RKO (cell line): ENCODE measurements at places on chromosomes 4 and X.

DNA sequence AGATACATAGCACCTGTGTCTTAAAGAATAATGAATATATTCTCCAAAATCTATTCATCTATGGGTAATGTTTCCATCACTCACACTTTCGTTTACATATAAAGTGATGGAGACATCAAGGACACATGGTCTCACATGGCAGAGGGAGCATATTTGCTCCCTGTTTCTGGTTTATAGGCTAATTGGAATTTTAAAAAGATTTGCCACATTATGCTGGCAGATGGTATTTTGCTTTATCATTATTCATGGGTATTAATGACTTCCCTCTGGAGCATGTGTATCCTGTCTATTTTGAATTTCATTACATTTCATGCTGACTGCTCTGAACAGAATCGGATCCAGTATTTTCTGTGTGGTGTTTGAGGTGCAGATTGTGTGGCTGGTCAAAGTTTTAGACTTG, 79.0 kb downstream of the PDGFRA start:
- no peak for DNase-seq

GRCh38 chr4:55439023-55439422, 43.3 kb downstream of the TMEM165 start:
- DNase-seq = no peak

DNA sequence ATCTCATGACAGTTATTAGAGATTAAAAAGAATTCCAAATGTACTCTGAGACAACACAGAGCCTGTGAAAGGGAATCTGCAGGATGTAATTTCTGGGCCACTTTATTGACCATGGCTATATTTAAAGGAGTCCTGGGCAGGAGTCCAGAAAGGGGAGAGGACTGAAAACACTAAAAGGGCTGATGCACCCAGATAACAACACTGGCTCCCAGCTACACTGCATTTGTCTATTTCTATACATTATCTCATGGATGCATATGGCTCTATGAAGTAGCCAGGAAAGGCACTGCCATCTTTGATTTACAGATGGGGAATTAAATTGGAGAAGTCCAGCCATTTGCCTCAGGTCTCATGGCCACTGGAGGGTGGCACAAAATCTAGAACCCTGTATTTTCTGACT, 56.0 kb downstream of the MED28 start:
- no peak for DNase-seq

DNA sequence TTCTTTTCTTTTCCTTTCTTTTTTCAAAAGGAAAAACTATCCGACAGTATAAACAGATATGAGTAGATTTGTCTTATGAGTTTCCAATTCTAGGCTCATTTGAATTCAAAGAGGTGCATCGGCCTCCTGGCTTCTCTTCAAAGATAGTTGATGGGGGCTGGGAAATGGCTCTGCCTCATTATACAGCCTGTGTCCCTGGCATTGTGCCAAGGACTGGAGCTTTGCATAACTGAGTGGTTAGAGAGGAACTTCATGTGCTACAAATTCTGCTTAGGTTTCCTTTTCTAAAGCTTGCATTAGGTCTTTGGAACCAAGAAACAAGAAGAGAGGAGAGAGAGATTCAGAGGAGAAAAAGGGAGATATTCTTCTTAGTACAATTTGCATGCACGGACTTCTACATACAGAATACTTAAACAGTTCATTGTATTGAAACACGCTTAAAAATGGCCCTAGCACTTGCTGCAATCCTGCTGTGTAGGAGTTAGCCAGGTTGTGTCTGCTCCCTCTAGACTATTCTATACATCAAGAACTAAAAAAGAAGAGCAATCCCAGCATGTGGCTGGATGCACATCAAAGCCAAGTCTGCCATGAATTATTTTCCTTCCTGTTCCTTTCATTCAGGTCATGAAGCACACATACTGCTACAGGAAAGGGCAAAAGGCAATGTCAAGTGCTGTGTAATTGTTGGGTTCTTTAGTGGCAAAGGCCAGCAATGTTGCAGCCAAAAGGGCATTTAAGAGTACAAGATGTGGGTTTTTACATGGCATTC, 70.9 kb downstream of the INTS12 start:
- no peak for DNase-seq

DNA sequence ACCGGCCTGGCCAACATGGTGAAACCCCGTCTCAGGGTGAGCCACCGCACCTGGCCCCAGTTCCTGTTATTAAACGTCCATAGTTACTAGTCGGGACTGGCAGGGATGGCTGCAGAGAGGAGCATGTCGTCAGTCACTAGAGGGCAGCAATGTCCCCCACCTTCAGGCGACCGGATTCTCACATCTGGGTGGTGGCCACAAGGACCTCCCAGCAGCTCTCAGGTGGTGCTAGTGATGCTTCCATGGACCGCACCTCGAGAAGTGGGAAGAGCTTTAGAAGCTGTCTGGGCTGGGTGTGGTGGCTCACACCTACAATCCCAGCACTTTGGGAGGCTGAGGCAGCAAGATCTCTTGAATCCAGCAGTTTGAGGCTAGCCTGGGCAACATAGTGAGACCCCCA, 13.3 kb upstream of the IL3RA start:
- peak; percentile 63 for DNase-seq

GRCh38 chr4:545612-546011, 30.5 kb downstream of the TMEM271 start:
- no peak for DNase-seq

- DNase-seq = no peak
Measured at GRCh38 chr4:80454040-80454439, 118.5 kb downstream of the CFAP299 start.

GRCh38 chr4:105414316-105414715, 59.5 kb downstream of the PPA2 start:
- no peak for DNase-seq

DNA sequence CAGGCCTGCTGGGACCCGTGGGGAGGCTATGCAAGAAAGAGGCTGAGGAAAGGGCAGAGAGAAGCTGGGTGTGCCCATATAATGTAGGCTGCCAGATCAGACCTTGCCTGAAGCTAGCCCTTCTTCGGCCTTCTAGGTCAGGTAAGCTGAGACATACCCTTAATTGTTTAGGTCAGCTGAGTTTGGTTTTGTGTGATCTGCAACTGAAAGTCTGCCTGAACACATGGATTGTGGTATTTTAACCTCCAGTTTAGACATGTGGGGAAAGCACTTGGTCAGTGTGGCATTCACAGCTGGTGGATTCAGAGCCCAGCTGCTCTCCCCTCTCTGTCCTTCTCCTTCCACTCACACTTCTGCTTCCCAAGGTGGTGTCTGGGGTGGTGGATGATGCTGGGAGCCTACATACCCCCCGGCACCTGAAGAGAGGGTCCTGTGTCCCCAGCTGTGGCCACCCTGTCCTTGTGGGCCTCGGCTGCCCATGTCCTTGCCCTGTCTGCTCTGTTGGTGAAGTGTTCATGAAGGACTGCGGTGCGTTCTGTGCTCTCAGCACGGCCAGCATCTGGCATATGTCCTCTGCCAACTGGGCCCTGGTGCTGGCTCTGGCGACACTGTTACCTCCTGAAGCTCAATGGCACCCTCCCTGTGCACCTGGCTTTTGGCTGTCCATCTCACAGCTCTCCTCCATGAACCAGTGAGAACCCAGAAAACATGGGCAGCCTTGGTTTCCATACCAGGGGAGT, 82.1 kb downstream of the NAT8L start:
- DNase-seq = no peak

GRCh38 chr4:147583876-147584275, 33.3 kb upstream of the TMEM184C start:
- DNase-seq = no peak

DNA sequence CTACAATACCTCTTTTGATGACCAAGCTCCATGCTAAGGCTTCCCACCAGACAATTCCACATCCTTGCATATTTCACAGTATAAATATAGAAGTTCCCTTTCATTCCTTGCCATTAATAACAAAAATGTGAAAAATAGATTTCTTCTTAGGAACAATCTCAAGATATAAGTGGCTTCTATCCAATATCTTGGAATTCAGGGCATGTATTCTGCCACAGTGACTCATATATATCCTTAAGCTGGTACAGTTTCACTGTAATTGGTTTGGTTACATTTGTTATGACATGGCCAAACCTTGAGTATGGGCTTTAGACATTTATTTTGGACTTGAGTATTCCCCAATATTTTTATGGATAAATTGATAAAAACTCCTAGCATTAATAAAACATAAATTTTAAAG, 181.7 kb upstream of the DDX53 start:
- DNase-seq = no peak

DNA sequence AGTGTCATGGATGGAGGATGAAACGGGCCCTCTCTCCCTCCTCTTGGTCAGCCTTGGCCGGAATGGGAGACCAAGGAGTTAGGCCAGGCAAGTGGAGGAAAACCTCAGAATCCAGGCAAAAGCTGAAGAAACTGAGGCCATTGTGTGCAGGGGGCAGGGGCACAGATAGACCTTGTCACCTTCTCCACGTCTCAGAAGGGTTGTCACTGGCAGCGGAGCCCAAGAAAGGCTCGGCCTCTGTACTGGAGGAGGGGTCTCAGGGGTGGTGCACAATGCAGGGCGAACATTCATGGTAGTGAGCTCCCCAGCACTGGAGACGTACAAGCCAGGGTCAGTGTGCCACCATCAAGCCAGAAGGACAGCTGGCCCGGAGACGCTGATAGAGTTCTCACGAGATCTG, 139.5 kb downstream of the CPZ start:
- no peak for DNase-seq

DNA sequence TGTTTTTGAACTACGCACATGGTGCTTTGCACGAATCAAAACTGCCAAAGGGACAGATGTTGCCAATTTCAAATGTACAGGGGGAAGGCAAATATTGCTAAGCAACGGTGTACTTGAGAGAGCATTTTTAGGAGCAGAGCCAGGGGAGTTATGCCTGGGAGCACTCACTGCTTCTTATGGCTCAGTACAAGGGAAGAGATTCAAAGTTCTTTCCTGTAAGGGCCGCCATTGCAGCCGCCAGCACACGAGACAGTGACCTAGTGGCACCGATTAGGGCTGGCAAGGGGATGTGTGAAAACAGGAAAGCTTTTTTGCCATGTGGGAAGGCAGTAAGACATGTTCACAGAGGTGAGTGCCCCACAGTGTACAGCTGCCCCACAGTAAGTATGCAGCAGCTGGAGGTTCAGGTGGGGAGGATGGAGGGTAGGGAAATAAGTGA, 133.8 kb downstream of the AFF1 start:
- no peak for DNase-seq

DNA sequence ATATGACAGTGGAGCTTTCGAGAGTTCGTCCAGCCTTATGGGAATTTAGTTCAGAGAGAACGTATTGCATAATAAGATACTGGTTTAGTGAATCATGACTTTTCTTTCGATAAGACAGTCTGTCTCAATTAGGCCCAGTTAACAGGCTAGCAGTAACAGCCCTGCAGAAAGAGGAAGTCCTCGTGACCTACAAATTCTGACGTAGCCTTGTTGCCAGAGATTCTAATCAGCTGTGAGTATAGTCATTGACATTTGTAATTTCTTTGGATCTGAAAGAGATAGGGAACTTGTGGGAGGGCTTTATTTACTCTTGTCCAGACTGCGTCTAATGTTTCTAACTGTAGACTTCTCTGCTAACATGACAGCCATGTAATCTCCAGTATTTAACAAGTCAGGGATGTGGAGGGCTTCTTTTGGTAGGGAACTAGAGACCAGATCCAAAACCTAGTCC, 15.8 kb downstream of the ART3 start:
- DNase-seq = no peak

DNA sequence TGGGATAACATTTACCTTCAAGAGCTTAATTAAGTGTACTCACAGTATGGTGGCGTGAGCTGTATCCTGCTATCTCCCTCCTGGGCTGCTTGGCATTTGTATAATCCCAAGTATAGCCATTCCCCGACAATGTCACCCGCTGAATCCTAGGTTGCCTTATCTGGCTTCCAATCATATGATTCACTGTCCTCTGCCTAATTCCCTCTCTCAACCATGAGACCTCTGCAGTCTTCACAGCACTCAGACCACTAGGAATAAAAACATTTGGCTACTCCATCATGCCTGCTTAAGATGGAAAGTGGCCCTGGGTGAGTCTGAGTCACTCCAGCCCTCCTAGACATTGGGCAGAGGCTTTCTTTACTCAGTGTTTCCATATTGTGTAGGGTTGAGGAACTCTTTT, 28.9 kb upstream of the WDFY3 start:
- no peak for DNase-seq

DNA sequence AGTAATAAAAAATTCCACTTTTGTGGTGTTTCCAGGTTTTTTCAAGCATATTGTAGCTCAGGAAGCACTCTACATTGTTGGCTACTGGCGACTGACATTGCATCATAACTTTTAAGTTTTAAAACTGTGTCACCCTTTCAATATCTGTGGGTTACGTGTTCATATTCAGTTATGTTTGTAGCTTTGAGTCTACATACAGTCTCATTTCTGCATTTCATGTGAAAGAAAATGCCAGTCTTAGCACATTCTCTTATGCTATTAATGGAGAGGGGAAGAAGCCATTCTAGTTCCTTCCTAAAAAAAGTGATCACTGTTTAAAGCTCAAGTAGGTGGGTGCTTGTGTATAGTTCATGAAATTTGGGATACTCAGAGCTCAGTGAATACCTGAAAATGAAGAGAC, 38.1 kb downstream of the DIAPH2 start:
- DNase-seq = no peak

DNA sequence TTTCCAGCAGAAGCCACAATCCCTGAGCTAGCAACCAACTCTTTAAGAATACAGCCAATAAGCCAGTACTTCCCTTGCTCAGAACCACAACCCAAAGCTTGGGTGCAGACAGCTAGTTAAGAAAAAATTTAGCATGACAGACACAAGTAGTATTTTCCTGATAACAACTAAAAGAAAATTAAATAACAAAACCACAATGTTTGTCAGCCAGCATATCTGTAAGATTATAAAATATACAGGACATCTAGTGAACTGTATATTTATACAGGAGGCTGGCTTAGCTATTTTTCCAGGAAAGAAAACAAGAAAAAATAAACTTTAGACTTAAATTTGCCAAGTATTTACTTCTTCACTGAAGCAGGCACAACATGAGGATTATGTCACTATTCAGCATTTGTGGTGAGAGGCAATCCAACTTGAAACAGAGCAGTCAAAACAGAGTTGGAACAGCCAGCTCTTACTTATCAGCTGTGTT, 6.6 kb downstream of the PF4V1 start:
- DNase-seq = no peak

DNA sequence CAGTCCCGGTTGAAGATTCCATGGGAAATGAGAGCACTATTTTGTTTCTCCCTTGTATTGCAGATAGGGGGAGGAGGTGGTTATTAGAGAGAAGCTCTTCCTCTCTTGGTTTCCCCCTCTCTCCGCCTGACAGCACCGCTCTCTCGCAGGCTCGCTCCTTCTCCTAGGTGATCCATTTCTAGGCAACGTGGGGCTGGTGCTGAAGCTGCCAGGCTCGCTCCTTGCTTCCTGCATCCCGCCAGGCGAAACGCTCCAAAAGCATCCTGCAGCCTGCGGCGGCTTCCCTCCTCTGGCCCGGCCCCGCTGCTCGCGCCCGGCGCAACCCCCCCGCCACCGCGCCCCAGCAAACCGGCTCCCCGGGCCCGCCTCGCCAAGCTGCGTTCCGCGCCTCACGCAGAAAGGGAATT, at the start of gene GRID2:
Gene GRID2 (plus strand): TSS at position 346 of the 407 bp plus-strand sequence.
- no peak for DNase-seq

DNA sequence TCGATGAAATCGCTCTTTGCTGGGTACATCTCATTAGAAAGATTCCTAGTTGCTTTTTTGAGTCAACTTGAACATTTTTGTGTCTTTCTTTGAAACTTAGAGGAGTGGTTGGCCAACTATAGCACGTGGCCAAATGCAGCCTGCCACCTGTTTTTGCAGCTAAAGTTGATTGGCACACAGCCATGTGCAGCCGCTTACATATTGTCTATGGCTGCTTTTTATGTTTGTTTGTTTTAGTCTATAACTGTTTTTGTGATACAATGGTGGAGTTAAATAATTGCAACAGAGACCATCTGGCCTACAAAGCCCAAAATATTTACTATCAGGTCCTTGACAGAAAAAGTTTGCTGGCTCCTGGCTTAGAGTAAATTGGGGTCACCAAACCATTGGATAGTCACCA, 86.3 kb downstream of the CLCN4 start:
- DNase-seq = no peak
